Activated T-cell treated with anti-CD3 and anti-CD28 coated beads for 24 hours (primary cell): ENCODE measurements at places on chromosomes 6 and 20.

DNA sequence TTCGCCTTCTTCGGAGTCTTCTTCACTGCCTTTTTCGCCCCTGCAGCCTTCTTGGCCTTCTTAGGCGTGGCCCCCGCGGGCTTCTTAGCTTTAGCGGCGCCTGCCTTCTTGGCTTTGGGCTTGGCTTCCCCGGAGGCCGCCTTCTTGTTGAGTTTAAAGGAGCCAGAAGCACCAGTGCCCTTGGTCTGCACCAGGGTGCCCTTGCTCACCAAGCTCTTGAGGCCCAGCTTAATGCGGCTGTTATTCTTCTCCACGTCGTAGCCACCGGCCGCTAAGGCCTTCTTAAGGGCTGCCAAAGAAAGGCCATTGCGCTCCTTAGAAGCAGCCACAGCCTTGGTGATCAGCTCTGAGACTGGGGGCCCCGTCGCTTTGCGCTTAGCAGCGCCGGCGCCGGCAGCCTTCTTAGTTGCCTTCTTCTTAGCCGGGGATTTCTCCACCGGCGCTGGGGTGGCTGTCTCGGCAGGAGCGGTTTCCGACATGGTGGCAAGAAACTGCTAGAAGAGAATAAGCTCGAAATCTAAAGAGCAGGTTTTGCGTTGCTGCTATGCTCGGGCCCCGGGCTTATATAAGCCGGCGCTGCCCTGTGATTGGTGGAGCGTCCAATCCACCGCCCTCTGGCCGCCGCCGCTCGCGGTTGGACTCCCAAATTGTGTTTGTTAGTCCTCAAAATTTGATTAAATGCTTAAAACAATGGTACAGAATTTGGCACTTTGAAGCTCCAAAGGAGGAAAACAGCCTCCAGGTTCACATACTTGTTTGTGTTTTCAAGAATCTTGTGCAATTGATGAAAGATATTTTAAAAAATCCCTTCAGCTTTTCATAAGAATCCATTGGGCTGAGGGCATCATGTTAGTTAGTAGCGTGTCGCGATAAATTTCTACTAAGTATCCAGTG lies 44.9 kb downstream of the OR2B2 start:
- DNase-seq, result peak; percentile 66

GRCh38 chr6:156437121-156437879 lies 339.9 kb upstream of the ARID1B start:
- DNase-seq, result no peak

DNA sequence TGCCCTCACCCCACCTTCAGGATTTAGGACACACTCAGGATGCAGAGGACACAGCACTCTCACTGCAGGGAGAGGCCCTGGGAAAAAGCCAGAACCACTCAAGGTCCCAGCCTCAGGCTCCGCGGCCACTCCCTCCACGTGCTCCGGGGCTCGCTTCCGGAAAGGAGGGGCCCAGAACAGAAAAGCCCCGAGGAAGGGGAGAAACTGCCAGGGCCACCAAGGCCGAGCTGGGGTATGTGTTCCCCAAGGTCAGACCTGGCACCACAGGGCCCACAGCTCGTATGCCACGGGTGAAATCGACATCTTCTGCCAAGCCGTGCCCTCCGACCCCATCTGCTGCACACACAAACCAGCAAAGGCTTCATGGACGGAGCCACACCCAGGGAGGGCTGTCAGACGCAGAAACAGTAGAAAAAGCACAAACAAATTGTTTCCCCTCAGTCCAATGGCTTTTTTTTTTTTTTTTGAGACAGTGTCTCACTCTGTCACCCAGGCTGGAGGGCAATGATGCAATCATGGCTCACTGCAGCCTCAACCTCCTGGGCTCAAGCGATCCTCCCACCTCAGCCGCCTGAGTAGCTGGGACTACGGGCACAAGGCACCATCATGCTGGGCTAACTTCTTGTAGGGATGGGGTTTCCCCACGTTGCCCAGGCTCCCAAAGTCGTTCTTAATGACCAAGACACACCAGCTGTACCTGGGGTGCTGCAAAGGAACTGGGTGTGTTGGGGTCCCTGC lies 33.4 kb downstream of the SLC2A4RG start:
- no peak for DNase-seq

DNA sequence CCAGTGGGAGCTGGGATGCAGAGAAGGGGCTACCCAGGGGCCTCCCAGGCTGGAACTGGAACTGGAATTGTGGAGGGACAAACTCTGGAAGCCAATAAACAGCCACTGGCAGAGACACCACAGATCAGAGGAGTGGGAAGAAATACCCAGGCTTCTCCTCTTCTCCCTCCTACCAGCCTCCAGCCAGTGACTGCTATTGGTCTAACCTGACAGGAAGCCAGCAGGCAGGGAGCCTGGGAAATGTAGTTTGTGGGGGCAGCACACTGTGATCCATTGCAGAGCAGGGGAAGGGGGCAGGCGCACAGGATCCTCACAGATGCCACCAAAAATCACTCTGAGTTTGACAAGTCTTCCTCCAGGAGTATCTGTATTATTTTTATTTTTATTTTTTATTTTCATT lies 12.1 kb upstream of the MLN start:
- DNase-seq, result no peak

- no peak for DNase-seq
These were observed 40.4 kb upstream of the POLR1H start for GRCh38 chr6:30020626-30021025.

DNA sequence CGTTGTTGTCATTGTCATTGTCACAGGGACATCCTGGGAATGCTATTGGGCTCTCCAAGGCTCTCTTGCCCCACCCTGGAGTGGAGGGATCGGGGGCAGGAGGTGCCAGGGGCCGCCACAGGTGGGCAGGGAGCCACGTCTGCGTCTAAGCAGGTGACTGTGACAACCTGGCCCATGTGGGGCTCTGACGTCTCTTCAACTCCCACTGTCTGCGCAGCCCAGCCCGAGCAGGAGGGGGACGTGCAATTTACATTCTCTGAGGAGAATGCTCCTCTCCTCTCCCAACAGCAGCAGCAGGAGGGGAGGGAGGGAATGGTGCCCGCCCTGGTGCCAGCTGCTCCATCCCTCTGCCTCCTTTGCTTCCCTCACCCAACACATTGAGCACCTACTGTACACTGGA lies 50.1 kb downstream of the GRM4 start:
- no peak for DNase-seq

GRCh38 chr6:41071923-41072835 lies at the start of gene OARD1:
Gene OARD1 (minus strand): TSS chr6:41072356. CDS start chr6:41071634, 722 bp downstream.
- DNase-seq, result peak; percentile 100

GRCh38 chr6:128347123-128347522 lies 173.3 kb downstream of the PTPRK start:
- DNase-seq, result no peak

DNA sequence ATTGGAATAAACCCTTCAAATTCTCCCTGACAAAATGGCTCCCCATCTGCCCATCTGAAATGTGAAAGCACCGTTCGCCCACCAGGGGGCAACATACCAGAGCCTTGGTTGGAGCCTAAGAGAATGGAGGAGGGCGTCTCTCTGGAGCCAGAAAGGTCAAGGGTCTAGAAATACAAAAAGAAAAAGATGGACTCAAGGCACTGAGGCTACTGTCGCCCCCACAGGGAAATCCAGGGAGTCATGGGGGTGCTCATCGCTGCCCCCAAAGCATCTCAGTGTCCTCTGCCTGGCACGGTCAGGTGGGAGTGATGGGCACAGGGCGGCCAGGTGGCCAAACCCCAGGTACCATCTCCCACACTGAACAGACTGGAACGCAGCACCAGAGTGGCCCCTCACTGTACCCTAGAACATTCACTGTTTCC lies 136.3 kb downstream of the ZMYND8 start:
- peak; percentile 46 for DNase-seq

GRCh38 chr6:143742070-143742954 lies 64.5 kb downstream of the PHACTR2 start:
- no peak for DNase-seq

GRCh38 chr20:33668466-33669155 lies 1.9 kb downstream of the ACTL10 start:
- no peak for DNase-seq

DNA sequence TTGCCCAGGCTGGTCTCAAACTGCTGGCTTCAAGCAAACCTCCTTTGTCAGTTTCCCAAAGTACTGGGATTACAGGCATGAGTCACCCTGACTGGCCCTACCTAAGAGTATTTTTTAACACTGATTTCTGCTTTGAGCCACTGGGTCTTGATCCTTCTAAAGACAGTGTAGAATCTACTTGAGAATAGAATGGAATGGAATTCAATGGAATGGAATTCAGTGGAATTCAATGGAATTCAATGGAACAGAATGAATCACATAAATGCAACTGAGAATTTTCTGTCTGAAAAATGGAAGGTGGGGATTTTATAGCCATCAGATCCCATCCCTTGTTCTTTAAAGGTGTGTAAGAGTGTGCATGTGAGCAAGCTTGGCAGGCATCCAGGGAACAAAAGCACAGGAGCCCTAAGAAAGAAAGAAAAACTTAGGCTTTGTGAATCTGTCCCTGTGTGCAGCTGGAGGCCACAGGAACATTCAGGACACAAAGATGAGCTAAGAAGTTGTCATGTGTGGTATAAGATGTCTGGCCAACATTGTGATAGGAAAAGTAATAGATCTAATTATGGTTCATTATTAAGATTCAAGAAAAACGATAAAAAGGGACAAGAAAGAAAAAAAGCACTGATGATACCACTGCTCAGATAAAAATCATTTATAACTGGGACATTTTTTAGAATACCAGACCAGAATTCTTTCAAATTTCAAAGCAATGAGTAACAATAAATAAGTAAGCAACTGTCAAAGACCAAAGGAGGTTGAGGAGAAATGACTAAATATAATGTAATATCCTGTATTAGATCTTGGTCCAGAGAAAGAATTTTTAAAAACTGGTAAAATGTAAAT lies 681.0 kb upstream of the GJE1 start:
- DNase-seq, result no peak

DNA sequence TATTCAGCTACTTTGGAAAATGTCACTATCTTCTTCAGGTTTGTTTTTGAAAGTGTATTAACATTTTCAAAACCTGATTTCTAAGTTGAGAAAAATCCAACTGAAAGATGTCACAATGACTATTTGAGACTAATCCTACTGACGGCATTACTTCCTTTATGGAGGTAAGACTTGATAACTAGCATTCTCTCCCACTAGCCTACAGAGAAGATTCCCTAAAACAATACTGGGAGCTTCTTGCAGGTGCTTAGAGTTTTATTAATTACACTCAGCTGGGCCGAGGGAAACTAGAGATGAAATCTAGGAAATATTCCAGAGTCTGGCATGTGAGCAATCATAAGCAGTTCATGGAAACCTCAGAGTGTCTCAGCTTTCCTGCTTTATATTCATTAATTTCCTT lies 114.0 kb downstream of the LCA5 start:
- no peak for DNase-seq

DNA sequence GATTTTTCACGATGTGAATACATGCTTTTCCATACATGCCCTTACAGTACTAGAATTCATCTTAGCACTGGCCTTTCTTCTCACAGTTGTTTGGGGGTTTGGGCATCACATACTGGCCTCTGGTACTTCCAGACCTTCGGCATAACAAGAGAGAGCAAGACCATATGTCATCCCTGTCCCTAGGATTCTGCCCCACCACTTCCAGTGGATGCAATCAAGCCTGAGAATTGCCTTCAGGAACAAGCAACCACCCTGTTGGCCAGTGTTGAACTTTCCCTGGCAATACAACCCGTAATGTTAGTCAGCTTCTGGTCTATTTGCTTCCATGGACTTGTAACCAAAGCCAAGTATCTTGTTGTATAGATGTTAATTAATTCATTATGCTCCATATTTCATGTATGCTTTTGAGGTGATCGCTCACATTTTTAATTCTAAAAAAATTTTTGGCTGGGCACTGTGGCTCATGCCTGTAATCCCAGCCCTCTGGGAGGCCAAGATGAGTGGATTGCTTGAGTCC lies 15.4 kb upstream of the SLPI start:
- no peak for DNase-seq

GRCh38 chr6:3176562-3177355 lies 19.4 kb upstream of the TUBB2A start:
- DNase-seq, result peak; percentile 30

DNA sequence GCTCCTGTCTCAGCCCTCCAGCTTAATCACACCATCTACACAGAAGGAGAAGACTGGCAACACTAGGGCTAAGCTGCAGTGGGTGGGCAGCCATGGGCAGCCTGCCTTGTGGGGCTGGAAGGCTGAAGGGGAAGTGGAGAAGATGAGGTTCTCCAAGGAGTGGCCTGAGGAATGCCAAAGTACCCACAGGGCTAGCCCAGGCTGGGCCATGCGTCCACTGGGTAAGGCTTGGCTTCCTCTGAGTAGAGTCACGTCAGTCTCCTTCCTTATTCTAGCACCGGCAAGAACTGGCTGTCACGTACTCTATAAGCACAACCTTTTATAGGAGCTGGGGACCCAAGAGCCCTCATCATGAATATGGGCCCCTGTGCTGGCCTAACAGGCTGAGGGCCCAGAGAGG lies 110.6 kb upstream of the SIRPA start:
- no peak for DNase-seq

DNA sequence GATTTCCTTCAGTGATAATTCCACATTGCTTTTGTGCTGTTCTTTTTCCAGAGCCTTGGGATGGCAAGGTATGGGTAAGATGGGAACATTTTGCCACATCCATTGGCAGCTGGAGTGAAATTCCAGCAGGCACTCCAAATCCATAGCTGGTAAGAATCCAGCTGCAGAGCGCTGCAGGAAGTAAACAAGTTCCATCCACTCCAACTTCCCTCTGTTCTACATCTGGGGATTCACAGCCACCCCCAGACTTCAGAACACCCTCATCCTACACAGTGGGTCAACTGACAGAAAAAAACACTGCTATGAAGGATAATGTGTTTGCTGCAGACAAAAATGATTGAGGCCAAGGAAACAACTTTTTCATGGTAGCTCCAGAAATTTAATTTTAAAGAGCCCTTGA lies 747.8 kb downstream of the MAFB start:
- DNase-seq, result no peak

- DNase-seq, result no peak
These were observed 42.0 kb upstream of the KCNQ5 start for GRCh38 chr6:72579865-72580264.

DNA sequence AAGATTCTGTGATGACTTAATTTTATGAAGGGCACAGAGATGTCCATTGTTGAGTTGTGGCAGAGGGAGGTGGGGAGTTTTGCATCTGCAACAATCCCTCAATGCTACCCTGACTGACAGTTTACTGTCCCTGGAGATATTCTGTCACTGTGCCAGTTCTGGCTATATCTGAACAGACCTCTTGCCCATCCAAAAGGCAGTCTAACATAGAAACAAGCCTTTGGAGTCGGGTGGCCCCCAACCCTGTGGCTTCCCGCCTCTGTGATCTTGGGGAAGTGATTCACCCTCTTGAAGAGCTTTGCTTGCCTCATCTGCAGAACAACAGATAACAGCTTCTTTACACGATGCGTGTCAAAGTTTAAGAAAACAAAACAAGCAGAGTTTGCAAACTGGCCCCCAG lies 3.8 kb upstream of the E2F1 start:
- DNase-seq, result no peak
